ENCODE measurements at places on chromosomes 4 and X.
A peak's percentile ranks its signal among the peaks of the same experiment; 100 is the strongest.

DNA sequence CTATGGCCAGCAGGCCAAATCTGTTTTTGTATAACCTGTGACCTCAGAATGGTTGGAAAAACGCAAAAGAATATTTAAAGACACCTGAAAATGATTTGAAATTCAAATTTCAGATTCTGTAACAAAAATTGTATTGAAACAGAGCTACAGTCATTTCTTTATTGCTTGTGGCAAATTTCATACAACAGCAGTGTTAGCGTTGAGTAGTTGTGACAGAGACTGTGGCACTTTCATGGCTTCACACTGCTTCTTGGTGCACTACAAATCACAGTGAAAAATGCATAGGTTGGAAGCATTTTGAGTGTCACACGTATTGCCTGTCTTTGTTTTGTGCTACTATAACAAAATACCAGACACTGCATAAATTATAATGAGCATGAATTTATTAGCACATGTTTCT lies 12.2 kb upstream of the PARM1 start:
- DNase-seq, result no peak

GRCh38 chr4:74583089-74583700 lies 138.3 kb downstream of the AREG start:
- no peak for DNase-seq

- DNase-seq, result no peak
These were observed 492.0 kb downstream of the ZIC3 start for GRCh38 chrX:138057883-138058282.

DNA sequence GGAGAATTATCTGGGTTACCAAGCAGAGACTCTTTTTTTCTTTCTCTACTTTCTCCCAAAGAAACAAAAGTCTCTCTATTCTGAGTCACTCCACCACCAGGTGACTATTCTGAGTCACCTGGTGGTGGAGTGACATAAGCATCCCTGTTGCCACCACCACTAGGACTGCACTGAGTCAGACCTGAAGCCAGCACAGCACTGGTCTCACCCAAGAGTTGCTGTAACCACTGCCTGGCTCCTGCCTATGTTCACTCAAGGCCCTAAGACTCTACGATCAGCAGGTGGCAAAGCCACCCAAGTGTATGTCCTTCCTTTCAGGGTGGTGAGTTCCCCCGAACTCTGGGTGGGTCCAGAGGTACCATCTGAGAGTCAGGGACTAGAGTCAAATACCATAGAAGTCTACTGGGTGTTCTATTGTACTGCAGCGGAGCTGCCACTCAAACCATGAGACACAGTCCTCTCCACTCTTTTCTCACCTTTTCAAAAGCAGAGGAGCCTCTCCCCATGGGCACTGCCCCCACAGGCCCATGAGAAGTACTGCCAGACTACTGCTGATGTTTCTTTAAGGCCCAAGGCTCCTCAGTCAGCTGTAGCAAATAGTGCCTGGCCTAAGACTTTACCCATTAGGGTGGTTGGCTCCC lies 209.6 kb upstream of the IRS4 start:
- DNase-seq, result no peak

DNA sequence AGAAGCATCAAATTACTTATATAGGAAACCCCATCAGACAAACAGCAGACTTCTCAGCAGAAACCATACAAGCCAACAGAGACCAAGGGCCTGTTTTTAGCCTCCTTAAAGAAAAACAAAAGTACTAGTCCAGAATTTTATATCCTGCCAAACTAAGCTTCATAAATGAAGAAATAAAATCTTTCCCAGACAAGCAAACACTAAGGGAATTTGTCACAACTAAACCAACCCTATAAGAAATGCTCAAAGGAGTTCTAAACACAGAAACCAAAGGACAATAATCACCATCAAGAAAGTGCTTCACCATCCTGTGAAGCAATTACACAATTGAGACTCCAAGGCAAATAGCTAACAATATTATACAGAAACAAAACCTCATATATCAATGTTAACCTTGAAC lies 238.6 kb downstream of the NKX6-1 start:
- DNase-seq, result no peak

- DNase-seq, result no peak
These were observed 92.0 kb upstream of the SRD5A3 start for GRCh38 chr4:55253948-55254593.

GRCh38 chr4:99968330-99968729 lies 18.3 kb upstream of the H2AZ1 start:
- no peak for DNase-seq

DNA sequence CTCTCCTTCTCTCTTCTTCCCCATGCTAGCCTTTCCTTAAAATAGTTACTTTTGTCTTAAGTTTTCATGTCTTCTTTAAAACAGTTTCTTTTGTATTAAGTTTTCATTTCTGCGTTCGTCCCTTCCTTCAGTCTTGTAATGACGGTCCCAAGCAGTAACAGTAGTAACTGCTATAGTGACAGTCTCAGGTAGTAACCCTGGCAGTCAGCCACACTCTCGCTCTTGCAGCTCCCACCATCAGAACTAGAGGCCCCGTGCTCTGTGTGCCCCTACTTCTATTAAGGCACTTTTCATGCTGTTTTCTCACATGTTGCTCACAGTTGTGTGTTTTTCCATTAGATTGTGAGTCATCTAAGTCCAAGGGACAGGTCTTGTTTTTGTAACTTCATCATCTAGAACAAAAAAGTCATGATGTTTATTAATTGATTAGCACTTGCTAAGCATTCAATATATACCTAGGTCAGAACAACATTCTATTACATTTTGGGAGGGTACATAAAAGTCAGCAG lies 49.3 kb downstream of the C4orf33 start:
- no peak for DNase-seq

DNA sequence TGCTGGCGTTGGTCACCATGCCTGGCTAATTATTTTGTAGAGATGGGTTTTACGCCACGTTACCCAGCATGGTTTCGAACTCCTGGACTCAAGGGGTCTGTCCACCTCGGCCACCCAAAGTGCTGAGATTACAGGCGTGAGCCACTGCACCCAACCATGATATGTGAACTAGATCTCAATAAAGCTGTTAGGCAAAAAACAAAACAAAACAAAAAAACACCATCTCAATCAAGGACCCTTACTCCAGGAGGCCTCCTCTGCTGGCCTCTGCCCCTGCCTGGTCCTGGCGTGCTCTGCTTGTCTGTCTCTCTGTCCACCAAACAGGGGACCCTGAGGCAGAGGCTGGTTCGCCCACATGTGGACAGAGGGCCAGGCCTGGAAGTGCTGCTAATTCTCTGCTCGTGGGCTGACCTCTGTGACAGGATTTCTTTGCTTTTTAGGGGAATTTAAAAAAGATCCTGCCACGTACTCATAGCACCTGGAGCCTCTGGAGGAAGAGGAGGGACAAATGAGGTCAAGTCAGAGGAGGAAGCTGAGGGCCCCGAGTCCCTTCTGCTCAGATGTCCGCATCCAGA lies 32.7 kb upstream of the WFS1 start:
- no peak for DNase-seq

DNA sequence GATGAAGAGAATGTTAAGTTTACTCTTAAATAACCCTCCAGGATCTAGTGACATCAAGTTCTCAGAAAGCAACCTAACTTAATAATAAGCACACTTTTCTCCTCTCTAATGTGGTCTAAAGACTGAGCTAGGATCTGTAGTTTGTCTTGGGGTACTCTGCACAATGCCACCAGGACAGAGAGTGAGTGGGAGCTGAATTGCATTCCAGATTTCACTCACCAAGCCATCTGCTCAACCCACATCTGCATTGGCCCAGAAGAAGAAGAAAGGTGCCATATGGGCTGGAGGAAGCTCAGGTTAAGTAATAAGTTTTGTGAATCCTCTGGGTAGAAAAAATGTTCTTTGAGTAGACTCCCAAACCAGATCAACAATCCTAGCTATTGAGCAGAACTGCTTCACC lies 384.6 kb downstream of the PPP3CA start:
- no peak for DNase-seq

DNA sequence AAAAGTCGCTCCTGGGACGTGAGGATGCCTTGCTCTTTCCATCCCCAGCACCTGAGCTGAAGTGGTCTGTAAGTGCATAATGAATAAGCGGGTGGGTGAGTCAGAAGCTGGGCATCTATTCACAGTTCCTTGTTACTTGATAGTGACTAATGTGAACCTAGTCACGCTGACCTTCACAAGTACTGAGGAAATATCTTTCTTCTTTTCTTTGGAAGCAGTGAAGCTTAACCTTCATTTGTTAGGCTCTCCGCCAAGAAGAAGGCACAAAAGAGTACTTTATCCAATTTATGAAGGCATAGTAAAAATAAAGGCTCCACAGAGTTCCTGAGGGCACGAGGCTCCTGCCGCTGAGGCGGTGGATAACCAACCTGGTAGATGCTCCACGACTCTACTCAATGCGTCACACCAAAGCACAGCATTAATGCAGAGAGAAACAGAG lies 475.7 kb upstream of the SLIT2 start:
- no peak for DNase-seq

- DNase-seq, result no peak
These were observed 1.4 kb downstream of the ZFX start for GRCh38 chrX:24150898-24151297.

DNA sequence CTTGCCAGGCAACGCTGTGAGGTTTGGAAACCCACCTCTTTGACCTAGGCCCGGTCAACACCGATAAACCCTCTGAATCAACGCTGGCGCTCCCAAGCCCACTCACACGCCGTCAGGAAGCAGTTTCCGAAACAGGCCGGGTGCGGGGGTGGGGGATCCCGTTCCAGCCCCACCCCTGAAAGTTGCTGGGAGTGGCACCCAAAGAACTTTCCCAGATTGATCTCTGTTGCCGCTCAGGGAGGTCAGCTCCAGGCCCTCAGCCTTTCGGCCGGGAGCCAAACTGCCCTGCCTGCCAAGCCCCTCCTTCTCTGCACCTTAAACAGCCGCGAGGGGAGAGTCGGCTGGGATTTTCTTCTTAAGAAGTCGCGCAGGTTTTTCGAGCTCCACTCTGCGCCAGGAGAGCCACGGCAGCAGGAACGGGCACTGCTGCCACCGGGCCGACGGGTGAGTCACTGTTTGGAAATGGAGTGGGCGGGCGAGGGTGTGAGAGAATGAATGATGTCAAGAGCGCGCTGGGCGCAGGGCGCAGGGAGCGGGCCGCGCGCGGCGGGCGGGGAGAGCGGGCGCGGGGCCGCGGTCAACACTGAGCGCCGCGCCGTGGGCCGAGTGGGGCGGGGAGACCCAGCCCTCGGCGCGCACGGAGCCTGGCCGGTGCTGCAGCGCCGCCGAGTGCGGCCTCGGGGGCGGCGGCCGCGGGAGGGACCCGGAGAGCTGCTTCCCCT lies at the start of gene SGMS2:
SGMS2 (plus strand) TSS at position 583 of the 722 bp plus-strand sequence. CDS start 70,622 bp downstream, outside the sequence.
- DNase-seq, result peak; percentile 76

GRCh38 chr4:28948501-28948900 lies 1771.7 kb upstream of the PCDH7 start:
- no peak for DNase-seq

- DNase-seq, result no peak
These were observed 54.7 kb downstream of the FAM193A start for GRCh38 chr4:2591189-2591588.

DNA sequence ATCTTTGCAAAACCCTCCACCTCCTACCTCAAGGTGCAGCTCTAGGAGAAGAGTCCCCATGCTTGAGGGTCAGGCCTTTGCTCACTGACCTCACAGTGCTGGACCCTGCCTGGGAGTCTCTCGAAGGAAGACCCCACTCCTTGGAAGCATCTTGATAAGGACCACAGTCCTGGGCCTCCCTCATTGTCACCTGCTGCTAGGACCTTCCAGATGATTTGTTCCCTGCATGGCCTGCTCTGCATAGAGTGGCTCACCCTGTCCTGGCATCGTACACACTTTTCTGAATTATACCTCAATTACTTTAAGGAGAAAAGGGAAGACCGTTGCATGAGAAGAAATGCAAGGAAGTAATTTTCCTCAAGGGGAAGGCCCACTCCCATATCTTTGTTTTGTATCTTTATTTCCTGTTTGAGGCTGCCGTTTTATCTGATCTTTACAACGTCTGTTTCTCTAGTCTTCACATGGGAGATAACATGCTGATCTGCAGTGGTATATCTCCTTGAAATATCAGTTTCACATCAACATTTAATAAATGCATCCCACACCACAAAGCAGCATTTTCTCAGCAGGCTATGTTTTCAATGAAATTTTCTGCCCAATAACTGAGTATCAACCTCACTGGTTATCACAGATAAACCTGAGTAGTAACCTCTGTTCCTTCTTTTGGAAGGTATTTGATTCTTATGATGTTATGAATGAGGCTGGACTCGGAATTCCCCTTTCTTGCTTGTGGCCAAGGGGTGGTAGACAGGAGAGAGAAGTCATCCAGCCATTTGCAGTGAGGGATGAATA lies 15.0 kb upstream of the AKAP17A start:
- DNase-seq, result no peak

- no peak for DNase-seq
These were observed 823.8 kb downstream of the CCSER1 start for GRCh38 chr4:90951037-90951436.

- no peak for DNase-seq
These were observed 27.8 kb downstream of the TAF1 start for GRCh38 chrX:71393919-71394318.

All from stimulated activated CD4-positive, alpha-beta T cell treated with anti-CD3 and anti-CD28 coated beads, Interleukin-12 subunit alpha, Interleukin-12 subunit beta, amount 100 ng/mL, for 24 hours (primary cell).